ENCODE measurements at places on chromosomes 3 and 15.

DNA sequence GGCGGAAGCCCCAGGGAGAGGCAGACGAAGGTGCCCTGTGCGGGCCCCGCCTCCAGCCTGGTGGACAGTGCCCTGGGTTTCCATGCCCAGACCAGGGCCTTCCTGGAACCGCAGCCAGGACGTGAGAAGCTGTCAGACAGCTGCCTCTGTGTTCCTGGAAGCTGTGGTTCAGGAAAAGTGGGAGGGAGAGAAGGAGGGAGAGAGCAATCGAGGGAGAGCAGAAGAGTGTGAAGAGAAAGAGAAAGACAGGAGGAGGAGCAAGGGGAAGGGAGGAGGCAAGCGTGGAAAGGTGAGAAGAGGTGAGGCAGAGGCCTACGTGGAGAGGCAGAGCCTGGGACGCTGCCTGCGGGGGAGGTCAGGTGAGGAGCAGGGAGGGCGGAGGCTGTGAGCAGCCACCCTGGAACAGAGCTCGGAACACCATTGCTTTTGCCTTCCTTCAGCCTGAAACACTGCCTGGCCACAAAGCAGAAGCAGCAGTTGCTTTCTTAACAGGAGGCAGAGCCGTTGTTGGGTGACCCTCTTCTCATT lies 18.6 kb downstream of the ZDHHC19 start:
- no peak for DNase-seq

DNA sequence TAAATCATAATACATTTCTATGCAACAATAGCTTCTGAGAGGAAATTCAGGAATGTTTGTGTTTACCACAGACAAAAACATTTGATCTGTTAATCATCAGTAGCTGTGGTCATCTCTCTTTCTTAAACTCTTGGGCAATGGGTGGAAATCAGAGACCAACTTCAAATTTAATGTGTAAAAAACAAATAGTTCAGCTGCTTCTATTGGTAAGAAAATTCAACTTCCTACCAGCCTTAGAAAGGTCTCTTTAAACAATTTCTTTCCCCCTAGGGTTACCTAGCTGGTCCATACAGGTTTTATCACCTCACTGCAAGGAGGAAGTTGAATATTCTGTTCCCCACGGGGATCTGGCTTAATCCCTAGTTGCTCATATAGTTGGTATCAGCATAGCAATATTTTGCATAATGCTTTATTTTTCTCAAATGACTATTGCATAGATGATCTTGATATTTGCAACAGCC lies 20.3 kb upstream of the PPP4R2 start:
- no peak for DNase-seq

- DNase-seq = no peak
These were observed 40.3 kb downstream of the UMPS start for GRCh38 chr3:124770336-124771082.

- DNase-seq = no peak
These were observed 14.1 kb downstream of the KLF15 start for GRCh38 chr3:126342991-126343648.

DNA sequence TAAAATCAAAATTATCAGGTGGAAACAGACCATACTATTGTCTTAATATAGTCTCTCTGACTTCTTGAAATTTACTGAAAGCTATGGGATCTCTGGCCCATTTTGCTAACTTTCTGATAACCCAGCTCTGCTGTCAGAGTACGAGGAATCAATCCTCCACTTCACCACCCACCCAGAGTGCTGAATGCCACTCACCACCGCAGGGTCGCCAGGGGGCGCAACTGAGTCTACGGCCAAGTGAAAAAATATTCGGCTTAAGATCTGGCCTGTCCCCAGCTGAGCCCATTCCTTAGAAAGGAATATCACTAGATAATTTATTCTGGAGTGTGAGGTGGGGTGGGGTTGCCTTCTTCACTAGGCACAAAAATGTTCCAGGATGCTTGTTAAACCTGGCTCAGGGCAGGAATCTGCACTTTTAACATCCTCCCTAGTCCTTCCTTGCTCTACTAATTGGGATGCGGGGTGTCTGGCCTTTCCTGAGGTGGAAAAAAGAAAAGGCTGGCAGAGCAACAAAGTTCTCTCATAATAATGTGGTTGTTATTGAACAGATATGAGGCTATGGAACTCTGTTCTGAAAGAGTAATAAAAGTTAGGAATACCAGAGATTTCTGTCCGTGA lies 520.6 kb downstream of the MFSD1 start:
- peak; percentile 3 for DNase-seq

DNA sequence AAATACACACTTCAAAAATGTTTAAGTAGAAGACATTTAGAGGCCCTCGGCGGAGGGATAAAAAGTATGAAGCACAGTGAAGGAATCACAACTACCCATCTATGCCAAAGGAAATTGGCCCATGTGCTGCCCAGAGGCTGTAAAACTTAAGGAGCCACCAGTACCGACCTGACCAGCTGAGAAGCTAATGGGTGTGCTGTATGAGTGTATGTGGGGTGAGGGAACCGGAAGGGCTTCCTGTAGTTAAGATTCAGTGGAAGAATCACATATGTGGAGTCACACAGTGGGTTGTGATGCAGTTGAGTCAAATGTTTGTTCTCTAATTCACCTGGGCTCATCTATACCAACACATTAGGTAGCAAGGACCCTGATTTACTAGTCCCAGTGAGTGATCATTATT lies 516.0 kb upstream of the IL12A start:
- no peak for DNase-seq

DNA sequence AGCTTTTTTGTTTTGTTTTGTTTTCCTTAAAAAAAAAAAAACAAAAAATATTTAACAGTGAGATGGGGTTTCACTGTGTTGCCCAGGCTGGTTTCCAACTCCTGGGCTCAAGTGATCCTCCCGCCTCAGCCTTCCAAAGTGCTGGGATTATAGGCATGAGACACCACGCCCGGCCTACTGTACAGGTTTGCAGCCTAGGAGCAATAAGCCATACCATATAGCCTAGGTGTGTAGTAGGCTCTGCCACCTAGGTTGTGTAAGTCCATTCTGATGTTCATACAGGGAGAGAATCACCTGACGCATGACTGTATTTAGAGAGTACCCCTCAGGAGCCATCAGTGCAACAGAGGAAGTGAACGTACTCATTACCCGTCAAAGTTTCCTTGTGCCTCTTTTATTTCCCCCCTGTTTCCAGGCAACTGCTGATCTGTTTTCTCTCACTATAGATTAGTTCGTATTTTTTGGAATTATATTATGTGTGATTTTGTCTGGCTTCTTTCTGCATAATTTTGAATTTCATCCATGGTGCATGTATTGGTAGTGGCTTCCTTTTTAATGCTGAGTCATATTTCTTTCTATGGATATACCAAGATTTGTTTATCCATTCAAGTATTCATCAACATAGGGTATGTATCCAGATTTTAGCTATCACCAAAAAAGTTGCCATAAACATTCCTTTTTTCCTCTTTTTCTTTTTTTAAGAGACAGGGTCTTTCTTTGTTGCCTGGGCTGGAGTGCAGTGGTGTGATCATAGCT lies 9.9 kb downstream of the ACAD9 start:
- no peak for DNase-seq

DNA sequence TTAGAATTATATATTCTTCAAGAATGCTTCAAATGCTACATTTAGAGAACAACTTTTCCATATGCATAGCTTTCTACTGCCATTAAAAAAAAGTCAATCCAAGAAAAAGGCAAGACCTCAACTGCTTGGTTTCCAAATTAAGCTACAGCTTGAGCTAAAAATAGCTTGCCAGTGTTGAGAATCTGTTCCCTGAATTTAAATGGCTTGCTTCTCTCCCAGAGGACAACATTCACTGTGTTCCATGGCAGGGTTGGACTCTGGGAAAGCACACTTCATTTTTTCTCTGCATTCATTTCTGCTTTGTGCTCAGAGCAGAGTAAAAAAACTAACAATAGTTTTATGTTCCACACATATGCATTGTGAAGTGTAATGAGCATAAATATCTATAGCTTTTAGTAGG lies 50.3 kb upstream of the ACTL6A start:
- no peak for DNase-seq

DNA sequence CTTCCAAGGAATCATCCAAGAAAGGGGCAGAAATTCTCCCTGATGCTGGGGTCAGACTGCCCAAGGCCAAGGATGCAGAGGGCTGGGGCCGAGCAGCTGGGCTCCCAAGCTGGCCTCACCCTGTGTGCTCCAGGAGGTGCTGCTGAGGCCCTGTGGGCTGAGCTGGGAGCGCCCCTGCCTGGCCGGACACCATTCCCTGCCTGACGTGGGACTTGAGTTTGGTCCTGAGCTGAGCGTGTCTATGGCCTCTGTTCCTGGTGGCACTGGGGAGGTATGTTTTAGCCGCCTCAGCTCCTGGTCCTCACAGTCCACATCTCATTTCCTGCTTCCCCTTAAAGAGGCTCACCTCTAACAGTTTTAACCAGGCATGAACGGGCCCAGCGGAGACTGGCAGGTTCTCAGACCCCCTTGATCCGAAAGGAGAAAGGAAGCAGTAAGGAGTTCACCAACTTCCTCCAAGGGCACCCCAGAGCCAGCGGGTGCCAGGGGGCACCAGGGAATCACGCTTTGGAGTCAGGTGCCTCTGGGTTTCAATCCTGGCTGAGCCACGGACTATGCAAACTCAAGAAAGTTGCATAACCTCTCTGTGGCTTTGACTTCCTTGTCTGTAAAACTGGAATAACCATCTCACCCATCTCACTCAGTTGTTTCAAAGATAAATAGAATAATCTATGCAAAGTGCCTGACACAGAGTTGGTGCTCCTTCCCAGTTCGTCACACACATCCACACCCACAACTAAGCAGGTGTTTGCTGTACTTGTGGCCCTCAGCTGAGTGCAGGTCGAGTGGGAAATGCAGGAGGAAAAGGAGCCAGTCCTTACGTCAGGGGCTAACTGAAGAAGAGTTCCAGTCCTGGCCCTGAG lies 48.6 kb downstream of the SLC12A8 start:
- DNase-seq = no peak

- DNase-seq = no peak
These were observed 109.1 kb downstream of the POLQ start for GRCh38 chr3:121436641-121437040.

DNA sequence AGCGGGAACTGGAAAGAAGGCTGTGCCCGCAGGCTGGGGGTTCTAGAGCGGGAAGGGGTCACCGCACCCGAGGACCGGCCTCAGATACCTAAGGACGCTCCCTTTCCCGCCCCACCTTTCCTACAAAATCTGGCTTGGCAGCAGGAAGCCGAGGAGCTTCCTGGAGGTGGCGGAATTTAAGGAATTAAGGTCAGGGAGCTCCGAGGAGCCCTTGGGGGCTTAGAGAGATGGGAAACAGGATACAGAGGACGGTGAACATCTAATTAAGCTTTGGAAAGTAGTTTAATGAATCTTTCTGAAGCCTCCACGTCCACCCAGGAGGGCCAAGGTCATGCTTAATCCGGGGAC lies 507 bp upstream of the AP3B2 start:
- no peak for DNase-seq

GRCh38 chr3:18249126-18249525 lies 176.0 kb downstream of the SATB1 start:
- DNase-seq = no peak

DNA sequence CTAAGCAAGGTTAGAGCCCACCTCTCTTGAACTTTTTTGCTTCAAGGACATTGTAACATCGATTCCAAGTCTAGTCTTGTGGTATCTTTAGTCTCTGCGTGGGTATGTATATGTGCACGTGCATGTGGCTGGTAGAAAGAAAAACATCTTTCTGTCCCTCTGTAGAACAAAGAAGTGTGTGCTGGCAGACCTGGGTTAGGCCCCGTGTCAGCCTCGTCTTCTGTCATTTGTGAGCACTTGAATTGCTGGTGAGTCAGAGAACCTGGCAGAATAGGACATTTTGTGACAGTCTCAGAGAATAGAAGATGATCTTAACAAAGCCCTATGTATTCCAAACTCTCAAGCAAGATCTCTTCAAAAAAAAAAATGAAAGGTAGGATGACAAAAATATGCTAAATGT lies 102.2 kb upstream of the ATP10A start:
- no peak for DNase-seq

GRCh38 chr3:24838533-24838932 lies 343.9 kb upstream of the THRB start:
- DNase-seq = no peak

- no peak for DNase-seq
These were observed 1.2 kb downstream of the IFT122 start for GRCh38 chr3:129441215-129441614.

DNA sequence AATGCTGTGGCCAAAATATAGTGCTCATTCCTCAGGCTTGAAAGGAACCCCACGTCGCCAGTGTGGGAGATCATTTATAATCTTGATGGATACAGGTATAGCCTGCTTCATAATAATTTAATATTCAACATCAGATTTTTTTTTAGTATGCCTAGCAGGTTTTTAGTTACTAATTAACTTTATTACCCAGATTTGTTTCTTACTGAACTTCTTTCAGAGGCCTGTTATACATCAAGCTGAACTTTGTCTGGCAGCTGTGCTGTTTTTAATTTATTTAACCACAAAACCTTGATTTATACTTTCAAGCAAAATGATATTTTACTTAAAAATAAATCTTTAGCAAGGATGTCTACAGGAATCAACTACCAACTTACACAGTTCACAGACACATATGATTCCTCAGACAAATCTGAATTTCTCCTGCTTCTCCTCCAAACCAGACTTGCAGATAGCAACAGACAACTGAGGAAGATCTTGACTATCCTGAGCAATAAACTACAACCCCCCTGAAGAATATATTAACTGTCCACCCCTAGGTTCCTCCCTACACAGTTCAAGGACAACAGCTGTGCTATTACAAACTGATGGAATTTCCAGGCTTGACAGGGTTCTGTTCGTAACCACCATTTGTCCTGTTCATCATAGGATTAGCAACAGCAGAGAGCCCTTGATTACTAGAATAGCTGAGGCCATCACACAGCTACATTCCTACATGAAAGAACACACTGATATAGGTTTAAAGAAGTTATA lies 610 bp downstream of the MAP4 start:
- DNase-seq = no peak

DNA sequence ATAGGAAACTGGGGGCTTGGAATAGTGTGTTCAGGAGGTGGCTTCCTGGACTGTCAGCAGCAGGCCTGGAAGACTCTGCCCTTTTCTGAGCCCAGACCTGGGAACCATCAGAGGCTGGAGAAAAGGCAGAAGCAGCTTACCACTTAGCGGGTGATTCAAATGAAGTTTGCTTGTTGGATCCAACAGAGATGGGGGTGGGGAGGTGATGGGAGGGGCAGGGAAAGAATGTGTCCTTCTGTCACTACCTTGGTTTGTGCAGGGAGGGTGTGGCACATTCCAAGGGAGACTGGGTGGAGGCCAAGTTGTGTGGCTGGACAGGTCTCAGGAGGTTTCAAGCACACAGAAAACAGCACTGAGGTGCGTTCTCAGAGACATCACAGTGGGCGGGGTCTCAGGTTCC lies 58.8 kb downstream of the TRAK1 start:
- no peak for DNase-seq

DNA sequence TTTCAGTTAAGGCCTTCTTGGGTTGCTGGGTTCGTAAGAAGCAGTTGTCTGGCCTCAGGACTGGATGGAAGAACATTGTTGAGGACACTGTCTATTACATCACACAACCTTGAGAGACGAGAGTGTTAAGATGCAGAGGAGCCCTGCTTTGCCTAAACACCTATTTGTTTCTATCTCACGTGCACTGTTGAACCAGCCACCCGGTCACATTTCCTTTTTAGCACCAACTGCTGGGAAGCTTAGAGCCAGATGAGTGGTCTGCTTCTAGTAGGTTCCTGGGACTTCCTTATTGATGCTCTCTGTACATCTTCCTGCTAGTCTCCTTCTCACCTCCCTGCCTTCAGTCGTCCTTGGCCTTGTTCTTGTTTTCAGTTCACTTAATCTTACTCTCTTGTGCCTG lies 22.3 kb downstream of the CAND2 start:
- no peak for DNase-seq
